NCI-H524 (cell line): ENCODE measurements at places on chromosomes 5 and 9.

DNA sequence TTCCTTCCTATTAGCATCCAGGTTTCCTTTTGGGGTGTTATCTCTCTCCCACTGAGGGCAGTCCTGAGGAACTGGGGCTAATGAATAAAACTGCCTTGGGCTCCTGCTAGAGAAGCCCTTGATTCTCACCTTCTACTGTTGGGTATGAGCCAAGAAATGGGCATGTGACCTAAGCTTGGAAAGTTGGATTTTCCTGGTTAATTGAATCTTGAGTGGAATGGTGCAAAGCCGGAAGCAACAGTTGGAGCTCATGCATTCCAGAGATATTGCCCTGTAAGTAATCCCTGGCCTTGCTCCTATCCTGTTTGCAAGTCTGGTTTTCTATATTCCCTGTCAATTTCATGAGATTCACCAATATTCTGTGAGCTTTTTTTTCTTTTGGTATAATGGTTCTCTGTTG lies 158.5 kb upstream of the ELL2 start:
- DNase-seq, result peak; percentile 68

- peak; percentile 54 for DNase-seq
These were observed 96.5 kb downstream of the EFNA5 start for GRCh38 chr5:107574287-107574686.

DNA sequence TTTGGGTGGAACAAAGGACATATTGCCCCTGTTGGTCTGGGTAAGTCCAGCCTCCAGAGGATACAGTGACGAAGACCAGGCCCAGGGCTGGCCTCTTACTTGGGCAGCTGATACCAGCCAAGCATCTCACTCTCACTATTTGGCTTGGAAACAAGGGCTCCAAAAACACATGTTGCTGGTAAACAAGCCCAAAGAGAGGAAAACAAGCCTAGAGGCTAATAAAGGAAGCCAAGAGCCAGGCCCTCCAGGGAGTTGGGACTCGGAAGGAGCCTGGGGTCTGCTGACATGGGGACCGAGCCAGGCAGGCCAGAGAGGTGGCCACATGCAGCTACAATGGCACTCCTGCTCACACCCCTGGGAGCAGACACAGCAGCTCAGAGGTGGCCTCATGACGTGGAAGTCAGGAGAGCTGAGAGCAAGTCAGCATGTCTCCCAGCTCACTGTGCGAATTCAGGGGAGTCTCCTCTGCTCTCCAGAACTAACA lies 5.7 kb downstream of the SPARC start:
- DNase-seq, result no peak

DNA sequence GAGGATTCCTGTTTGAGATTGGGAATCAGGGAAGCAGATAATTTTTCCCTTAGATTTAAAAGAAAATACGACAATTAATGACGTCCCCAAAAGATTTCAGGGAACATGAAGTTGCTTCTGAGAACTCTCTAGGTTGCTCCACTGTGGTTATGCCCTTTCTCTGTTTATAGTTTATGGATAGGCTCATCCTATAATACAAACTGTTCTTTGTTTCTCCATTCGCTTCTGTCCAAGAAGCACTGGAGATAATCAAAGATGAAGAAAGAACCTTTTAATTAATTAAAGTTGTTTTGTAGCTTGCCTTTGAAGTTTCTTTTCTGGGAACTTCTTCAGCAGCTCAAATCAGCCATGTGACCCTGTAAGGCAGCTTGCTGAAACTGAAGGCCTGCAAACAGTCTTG lies 87.5 kb downstream of the CHSY3 start:
- DNase-seq, result no peak

DNA sequence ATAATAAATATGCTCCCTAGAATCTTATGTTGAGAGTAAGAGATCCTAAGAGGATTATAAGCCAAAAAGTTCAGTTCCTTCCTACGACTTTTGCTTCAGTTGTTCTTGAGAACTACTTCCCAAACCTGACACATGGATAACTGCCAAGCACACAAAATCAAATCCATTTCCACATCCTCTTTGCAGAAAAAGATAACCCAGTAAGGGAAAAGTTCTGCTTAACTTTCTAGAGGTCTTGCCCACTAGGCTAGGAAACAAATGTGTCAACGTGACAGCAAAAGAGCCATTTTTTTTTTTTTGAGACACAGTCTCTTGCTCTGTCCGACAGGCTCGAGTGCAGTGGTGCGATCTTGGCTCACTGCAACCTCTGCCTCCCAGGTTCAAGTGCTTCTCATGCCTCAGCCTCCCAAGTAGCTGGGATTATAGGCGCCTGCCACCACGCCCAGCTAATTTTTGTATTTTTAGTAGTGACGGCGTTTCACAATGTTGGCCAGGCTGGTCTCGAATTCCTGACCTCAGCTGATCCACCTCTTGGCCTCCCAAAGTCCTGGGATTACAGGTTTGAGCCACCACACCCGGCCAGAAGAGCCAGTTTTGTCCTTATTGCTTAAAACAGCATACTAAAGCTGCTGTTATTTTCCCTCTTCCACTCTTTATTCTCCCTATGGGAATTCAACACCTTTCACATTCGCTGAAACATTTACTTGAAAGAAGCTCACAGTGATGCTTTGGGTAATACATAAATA lies 24.2 kb downstream of the CSNK1A1 start:
- DNase-seq, result no peak

GRCh38 chr5:28770307-28770706 lies 1731.9 kb upstream of the CDH9 start:
- DNase-seq, result no peak

- DNase-seq, result peak; percentile 50
These were observed 42.2 kb upstream of the RNU6ATAC start for GRCh38 chr9:134206311-134207300.

GRCh38 chr5:154758977-154759376 lies 3.8 kb downstream of the LARP1 start:
- no peak for DNase-seq

GRCh38 chr5:67395790-67396418 lies 199.3 kb upstream of the CD180 start:
- no peak for DNase-seq

GRCh38 chr5:20340126-20340525 lies 352.1 kb upstream of the CDH18 start:
- DNase-seq, result no peak

DNA sequence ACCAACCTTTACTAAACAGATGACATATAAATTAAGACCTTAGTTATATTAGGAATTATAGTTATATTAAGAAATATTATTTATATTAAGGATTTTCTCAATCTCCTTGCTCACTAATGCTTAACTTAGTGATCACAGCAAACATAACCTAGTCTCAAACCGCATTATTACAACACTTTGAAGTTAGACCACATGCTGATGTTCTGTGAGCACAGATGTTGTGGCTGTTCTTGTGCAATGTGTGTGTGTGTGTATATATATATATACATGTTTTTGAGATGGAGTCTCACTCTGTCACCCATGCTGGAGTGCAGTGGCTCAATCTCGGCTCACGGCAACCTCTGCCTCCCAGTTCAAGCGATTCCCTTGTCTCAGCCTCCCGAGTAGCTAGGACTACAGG lies 20.5 kb downstream of the ELP1 start:
- no peak for DNase-seq

GRCh38 chr5:161734741-161735140 lies 49.2 kb downstream of the GABRA6 start:
- DNase-seq, result no peak

- peak; percentile 69 for DNase-seq
These were observed 35.0 kb downstream of the IPPK start for GRCh38 chr9:92634712-92635605.

GRCh38 chr9:114664181-114664580 lies 6.6 kb upstream of the TEX53 start:
- no peak for DNase-seq

- no peak for DNase-seq
These were observed 18.6 kb upstream of the MTMR12 start for GRCh38 chr5:32331217-32331934.

- DNase-seq, result no peak
These were observed 135.0 kb upstream of the SMARCA2 start for GRCh38 chr9:1880038-1880565.

GRCh38 chr9:12775679-12776512 lies 1.1 kb downstream of the LURAP1L start:
- peak; percentile 87 for DNase-seq

DNA sequence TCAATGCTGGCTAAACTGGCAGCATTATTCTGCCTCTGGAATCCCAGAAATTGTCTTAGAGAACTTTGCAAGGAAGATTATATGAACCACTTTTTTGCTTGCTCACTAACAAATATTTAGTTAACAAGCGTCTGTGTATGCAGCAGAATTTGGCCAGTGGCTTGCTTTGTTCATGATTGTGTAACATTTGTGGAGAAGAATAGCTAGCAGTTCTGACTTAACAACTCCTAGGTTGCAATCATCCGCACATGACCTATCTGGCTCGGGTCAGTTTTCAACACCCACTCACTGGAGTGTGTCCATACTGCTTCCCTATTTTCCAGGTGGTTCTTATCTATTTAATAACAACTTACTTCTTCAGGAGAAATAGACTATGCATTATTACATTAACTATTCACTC lies 98.5 kb downstream of the SNX18 start:
- DNase-seq, result no peak

DNA sequence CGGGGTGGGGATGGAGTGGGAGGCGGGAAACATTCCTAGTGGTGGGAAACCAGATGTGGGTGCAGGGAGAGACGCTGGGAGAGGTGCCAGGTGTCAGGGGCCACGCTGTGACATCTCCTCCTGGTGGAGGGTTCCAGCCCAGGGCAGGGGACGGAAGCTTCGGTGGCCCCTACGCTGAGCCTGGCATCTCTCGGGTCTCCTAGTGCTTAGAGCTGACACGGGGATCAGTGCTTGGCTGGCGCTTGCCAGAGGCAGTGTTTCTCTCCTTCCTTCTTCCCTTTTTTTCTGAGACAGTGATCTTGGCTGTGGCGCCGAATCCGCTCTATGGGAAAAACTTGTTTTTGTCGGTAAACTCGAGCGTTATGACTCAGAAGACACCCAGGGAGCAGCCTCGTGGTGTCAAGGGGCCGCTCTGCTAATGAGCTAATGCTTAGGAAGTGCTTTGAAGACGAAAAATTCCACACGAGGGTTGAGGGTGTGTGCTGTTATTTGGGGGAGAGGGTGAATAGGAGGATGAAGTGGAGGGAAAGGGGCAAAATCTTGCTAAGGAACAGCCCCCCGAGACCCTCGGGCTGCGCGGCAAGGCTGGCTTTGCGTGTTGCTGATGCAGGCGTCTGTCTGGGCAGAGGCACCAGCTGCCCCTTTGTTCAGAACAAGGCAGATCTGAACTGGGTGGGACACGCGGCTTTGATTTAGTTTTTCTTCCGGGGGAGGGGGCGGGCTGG lies 20.4 kb upstream of the IER5L start:
- no peak for DNase-seq

GRCh38 chr5:150557509-150557872 lies 49.6 kb downstream of the NDST1 start:
- DNase-seq, result no peak

DNA sequence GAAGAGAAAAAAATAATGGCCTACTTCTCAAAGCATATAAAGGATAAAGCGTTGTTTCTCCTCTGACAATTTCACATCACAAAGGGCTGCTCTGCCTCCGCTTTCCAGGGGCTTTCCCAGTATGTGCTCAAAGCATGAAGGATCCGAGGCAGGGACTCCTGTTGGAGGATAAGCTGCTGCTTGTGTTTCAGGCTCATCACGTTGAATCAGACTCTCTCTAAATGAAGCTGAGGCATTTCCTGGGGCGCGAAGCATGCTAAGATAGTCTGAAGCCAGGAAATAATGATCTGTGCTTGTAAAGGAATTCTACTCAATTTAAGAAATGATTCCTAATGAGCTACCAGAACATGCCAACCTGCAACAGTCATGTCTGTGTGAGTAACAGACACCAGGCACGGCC lies 97.5 kb downstream of the MARCHF11 start:
- no peak for DNase-seq

- no peak for DNase-seq
These were observed 1342.0 kb upstream of the NUDT12 start for GRCh38 chr5:104904561-104904960.

DNA sequence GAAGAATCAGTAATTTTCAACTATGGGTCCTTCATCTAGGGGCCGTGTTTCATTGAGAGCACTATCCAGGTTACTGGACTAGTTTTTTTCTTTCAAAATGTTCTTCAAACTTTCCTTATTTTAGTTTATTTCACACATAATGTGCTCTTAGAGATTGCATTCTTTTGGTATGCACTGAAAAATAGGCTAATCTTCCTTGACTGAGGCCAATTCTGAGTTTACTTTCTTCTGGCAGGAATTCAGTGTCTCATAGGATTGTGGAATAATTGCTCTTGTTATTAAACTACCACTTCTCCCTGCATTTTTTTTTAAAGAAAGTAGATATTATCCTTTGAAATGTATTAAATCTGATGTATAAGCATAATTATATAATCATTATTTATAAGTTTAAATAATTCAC lies 624.5 kb downstream of the RAB3C start:
- no peak for DNase-seq

- DNase-seq, result peak; percentile 85
These were observed 6.9 kb upstream of the GSN start for GRCh38 chr9:121261107-121261460.

- no peak for DNase-seq
These were observed 7.7 kb downstream of the NOXA1 start for GRCh38 chr9:137430723-137431415.

- no peak for DNase-seq
These were observed 27.4 kb downstream of the SNX30 start for GRCh38 chr9:112777914-112778313.

DNA sequence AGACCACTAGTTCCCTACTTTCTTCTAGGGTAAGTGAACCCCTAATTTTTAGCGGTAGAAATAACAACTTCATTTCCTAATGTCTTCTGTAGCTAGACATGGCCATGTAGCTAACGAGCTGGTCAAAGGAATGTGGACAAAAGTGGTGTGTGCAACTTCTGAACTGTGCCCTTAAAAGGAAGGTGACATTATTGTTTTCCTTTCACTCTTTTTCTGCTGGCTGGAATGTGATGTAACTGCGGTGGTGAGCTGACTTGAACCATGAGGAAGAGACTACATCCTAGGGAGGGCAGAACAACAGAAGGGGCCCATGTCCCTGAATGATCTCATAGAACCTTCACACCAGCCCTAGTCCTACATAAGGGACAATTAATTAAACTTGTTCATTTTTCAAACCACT lies 1.3 kb upstream of the SNX2 start:
- no peak for DNase-seq
